ENCODE measurements at places on chromosomes 16 and 17. TPM values are rescaled to one million over a fixed set of nuclear protein-coding genes. Genes with fewer than 3 reads are reported as not detected.

GRCh38 chr17:8632061-8632460 is 1.5 kb upstream of the MYH10 start:
- H3K36me3 ChIP-seq: no peaks in the 10 kb centered on the region
- H3K27me3 ChIP-seq: no peaks in the 10 kb centered on the region
- H3K27ac ChIP-seq: no peak overlapping the region
- no peaks in the 10 kb centered on the region for H3K4me1 ChIP-seq
- DNase-seq: no peak
- no peak overlapping the region for H3K4me3 ChIP-seq

DNA sequence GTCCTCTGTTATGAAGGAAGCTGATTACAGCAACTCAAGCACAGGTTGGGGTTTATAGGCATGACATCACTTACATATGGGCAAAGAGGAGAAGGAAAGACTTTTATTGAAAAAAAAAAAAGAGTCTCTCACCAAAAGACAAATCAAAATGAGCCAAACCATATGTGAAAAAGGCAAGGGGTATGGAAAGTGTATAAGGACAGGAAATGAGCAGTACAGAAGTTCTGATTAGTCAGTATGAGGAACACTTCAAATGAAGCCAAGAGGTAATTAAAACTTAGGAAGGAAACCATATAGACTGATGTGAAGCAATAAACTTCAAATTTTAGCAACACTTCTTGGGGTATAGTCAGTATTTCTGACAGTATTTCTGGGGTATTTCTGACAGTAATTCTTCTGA is 1372.6 kb downstream of the CDH11 start:
- H3K4me3 ChIP-seq: no peak overlapping the region
- no peaks in the 10 kb centered on the region for H3K4me1 ChIP-seq
- H3K36me3 ChIP-seq: no peaks in the 10 kb centered on the region
- H3K27me3 ChIP-seq: no peaks in the 10 kb centered on the region
- no peak for DNase-seq

The ZSCAN10 gene
- total RNA-seq: 0.35 TPM

- no peaks in the 10 kb centered on the region for H3K27me3 ChIP-seq
- H3K4me1 ChIP-seq: no peaks in the 10 kb centered on the region
- no peak overlapping the region for H3K27ac ChIP-seq
- H3K4me3 ChIP-seq: no peak overlapping the region
Observed at GRCh38 chr17:66988069-66988798, 23.7 kb downstream of the CACNG4 start.

GRCh38 chr16:15518381-15519351 is 84.3 kb downstream of the BMERB1 start:
- DNase-seq: peak; percentile 6
- H3K27ac ChIP-seq: no peak overlapping the region
- no peak overlapping the region for H3K4me3 ChIP-seq
- H3K36me3 ChIP-seq: no peaks in the 10 kb centered on the region
- H3K4me1 ChIP-seq: peaks cover 4% of the 10 kb centered on the region

The ADAP2 gene
- 3.6 TPM for total RNA-seq

GRCh38 chr16:88010968-88011483 is 59.8 kb downstream of the BANP start:
- H3K4me3 ChIP-seq: no peak overlapping the region
- DNase-seq: no peak
- H3K4me1 ChIP-seq: no peaks in the 10 kb centered on the region
- H3K27me3 ChIP-seq: no peaks in the 10 kb centered on the region
- no peaks in the 10 kb centered on the region for H3K36me3 ChIP-seq

GRCh38 chr17:68108313-68109000 is 72.9 kb downstream of the KPNA2 start:
- DNase-seq: no peak
- H3K27me3 ChIP-seq: no peaks in the 10 kb centered on the region
- no peaks in the 10 kb centered on the region for H3K36me3 ChIP-seq
- no peak overlapping the region for H3K27ac ChIP-seq
- no peak overlapping the region for H3K4me3 ChIP-seq

DNA sequence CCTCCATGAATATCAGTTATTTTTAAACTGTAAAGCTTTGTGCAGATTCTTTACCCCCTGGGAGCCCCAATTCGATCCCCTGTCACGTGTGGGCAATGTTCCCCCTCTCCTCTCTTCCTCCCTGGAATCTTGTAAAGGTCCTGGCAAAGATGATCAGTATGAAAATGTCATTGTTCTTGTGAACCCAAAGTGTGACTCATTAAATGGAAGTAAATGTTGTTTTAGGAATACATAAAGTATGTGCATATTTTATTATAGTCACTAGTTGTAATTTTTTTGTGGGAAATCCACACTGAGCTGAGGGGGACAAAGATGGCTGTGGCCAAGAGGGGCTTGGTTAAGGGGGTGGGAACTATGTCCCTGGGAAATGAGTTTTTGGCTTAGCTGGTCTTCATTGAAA is 2.3 kb downstream of the CCL11 start:
- H3K36me3 ChIP-seq: no peaks in the 10 kb centered on the region
- no peak overlapping the region for H3K4me3 ChIP-seq
- no peak for DNase-seq
- H3K27ac ChIP-seq: no peak overlapping the region
- no peaks in the 10 kb centered on the region for H3K27me3 ChIP-seq
- H3K4me1 ChIP-seq: no peaks in the 10 kb centered on the region

DNA sequence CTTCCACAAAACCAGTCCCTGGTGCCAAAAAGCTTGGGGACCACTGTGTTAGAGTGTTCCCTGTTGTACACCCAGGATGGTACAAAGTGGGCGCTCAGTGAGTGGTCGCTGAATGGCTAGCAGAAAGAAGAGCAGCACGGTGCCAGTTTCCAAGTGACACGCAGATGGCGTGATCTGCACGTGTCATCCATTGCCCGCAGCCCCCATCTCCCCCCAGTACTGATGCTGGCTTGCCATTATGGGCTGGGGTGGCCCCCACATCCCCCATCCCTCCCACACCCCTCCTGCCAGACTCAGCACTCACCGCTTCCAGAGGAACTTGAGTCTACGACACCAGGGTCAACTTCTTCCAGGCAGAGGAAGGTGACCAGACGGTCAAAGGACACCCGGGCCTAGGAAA is 36.5 kb downstream of the ABCC6 start:
- no peaks in the 10 kb centered on the region for H3K4me1 ChIP-seq
- no peak overlapping the region for H3K27ac ChIP-seq
- H3K27me3 ChIP-seq: no peaks in the 10 kb centered on the region
- H3K36me3 ChIP-seq: no peaks in the 10 kb centered on the region
- DNase-seq: no peak

DNA sequence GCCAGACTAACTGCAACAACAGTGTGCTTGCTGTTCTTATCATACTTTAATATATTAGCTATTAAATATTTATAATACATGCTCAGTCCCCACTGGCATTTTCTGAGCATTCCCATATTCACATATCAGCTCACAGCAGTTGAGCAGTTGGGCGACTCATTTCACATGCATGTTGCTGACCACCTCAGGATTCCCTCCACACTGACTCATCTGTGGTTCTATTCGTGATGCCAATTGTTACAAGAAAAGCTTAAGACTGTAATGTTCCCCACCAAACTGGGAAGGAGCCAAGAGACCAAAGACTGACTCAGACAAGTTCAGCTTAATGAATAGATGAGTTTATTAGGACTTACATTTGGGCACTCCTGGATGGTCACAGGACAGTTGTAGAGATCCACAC is 100.3 kb upstream of the KIF2B start:
- H3K27ac ChIP-seq: peak overlapping the region; percentile 54
- peak overlapping the region; percentile 4 for H3K4me3 ChIP-seq

The CDH16 gene
- not detected for total RNA-seq

The KRT25 gene
- not detected for total RNA-seq

DNA sequence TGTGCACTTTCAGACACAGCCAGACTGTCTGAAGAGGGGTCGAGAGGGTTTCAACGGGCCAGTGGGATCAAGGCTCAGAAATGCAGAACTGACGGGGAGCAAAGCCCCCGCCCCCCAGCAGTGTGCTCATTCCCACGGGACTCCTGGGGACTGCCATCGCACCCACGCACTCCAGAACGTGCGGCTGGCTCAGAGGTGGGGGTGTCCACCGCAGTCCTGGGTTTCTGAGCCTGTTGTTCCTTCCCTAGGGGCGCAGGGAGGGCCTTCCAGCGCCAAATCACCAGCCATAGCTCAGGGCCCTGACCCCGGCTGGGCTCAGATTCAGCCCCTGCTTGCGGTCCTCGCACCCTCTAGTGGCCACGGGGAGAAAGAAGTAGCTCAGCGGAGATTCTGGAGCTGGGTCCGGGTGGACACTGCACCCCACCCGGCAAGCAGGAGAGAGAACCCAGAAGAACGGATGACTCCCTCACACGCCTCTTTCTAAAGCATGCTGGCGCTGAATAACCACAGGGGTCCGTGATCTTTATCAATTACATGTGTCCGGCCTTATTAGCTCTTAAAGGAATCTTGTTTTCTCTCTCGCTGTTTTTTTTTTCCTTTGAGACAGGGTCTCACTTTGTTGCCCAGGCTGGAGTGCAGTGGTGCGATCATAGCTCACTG is 45.0 kb upstream of the USP7 start:
- no peaks in the 10 kb centered on the region for H3K27me3 ChIP-seq
- H3K4me3 ChIP-seq: no peak overlapping the region
- peak; percentile 64 for DNase-seq

GRCh38 chr17:73940511-73940910 is 263.0 kb upstream of the RPL38 start:
- DNase-seq: no peak
- H3K4me1 ChIP-seq: no peaks in the 10 kb centered on the region
- H3K36me3 ChIP-seq: no peaks in the 10 kb centered on the region

DNA sequence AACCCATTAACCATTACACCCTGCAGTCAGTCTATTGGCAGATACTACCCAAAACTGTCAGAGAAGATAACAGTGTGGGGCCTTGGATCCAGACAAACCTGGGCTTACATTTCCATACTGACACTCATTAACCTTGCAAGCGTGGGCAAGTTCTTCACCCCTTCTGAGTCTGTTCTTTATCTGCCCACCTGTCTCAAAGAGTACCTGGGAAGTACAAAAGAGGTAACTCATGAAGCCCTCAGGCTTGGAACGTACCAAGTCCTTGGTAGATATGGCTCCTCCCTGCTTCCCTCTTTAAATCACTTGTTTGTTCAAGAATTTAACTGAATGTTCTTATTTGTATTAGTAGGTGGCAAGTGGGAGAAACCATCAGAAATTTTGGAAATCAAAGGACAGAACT is 2.5 kb upstream of the IGSF6 start:
- no peak overlapping the region for H3K27ac ChIP-seq
- H3K27me3 ChIP-seq: no peaks in the 10 kb centered on the region
- no peak for DNase-seq
- no peaks in the 10 kb centered on the region for H3K36me3 ChIP-seq
- H3K4me3 ChIP-seq: no peak overlapping the region

DNA sequence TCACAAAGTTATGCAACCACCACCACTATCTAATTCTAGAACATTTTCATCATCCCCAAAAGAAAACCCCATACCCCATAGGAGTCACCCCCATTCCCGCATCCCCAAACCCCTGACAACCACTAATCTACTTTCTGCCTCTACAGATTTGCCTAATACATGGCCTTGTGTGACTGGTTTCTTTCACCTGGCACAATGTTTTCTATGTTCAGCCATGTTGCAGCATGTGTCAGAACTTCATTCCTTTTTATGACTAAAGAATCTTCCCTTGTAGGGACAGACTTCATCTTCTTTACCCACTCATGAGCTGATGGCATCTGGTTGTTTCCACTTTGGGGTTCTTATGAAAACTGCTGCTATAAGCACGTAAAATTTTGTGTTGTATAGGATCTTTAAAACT is 34.6 kb downstream of the CYTH1 start:
- DNase-seq: no peak

- H3K36me3 ChIP-seq: no peaks in the 10 kb centered on the region
- H3K4me1 ChIP-seq: no peaks in the 10 kb centered on the region
- no peak overlapping the region for H3K4me3 ChIP-seq
- no peak for DNase-seq
- no peak overlapping the region for H3K27ac ChIP-seq
- peaks cover 4% of the 10 kb centered on the region for H3K27me3 ChIP-seq
Observed at GRCh38 chr16:7397901-7398300, 65.3 kb downstream of the RBFOX1 start.

- DNase-seq: no peak
- no peaks in the 10 kb centered on the region for H3K36me3 ChIP-seq
- H3K4me3 ChIP-seq: no peak overlapping the region
Observed at GRCh38 chr17:30112794-30113193, 3.8 kb upstream of the NSRP1 start.

- no peaks in the 10 kb centered on the region for H3K36me3 ChIP-seq
- no peak overlapping the region for H3K27ac ChIP-seq
- H3K4me3 ChIP-seq: no peak overlapping the region
- no peaks in the 10 kb centered on the region for H3K27me3 ChIP-seq
Observed at GRCh38 chr16:57530104-57530521, 6.3 kb downstream of the CCDC102A start.

The CMTM2 gene
- total RNA-seq: not detected

The KRT36 gene
- total RNA-seq: not detected

DNA sequence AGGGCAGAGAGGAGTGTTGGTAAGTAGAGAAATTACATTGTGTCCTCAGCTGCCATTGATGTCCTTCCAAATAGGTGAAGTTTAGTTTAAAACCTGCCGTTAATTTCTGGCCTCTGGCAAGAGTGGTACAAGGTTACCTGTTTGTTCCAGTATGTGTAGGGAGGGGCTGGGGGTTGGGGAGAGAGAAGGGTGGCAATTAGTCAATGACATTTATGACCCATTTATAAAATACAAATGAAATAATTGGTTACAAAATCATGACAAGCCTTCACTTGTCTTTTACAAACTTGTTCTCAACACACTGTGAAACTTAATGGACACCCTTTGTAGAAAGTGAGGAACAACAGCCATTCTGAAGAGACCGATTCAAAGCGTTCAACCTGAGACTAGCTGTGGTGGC is 281.0 kb downstream of the FTO start:
- H3K27ac ChIP-seq: no peak overlapping the region
- no peak overlapping the region for H3K4me3 ChIP-seq
- DNase-seq: no peak
- no peaks in the 10 kb centered on the region for H3K36me3 ChIP-seq
- no peaks in the 10 kb centered on the region for H3K4me1 ChIP-seq

The TEX14 gene
- total RNA-seq: 0.13 TPM

GRCh38 chr17:42198897-42199296 is 4.6 kb upstream of the GHDC start:
- no peak overlapping the region for H3K4me3 ChIP-seq
- no peak overlapping the region for H3K27ac ChIP-seq
- peaks cover 6% of the 10 kb centered on the region for H3K4me1 ChIP-seq
- H3K36me3 ChIP-seq: no peaks in the 10 kb centered on the region
- no peaks in the 10 kb centered on the region for H3K27me3 ChIP-seq

The SDK2 gene
- total RNA-seq: 0.31 TPM

GRCh38 chr17:45227926-45228762 is 6.5 kb downstream of the FMNL1 start:
- H3K4me3 ChIP-seq: no peak overlapping the region
- peak; percentile 67 for DNase-seq
- peaks cover 11% of the 10 kb centered on the region for H3K4me1 ChIP-seq
- no peaks in the 10 kb centered on the region for H3K36me3 ChIP-seq

- H3K36me3 ChIP-seq: no peaks in the 10 kb centered on the region
- no peaks in the 10 kb centered on the region for H3K27me3 ChIP-seq
- peaks cover 15% of the 10 kb centered on the region for H3K4me1 ChIP-seq
- H3K4me3 ChIP-seq: peak overlapping the region; percentile 96
Observed at GRCh38 chr17:59105852-59106462, 723 bp downstream of the TRIM37 start.

Measured in pancreas (tissue), 10 donors.